ENCODE measurements at places on chromosomes 2 and 18.

GRCh38 chr2:224843141-224843540 lies 127.0 kb upstream of the CCDC195 start:
- no peak for DNase-seq

DNA sequence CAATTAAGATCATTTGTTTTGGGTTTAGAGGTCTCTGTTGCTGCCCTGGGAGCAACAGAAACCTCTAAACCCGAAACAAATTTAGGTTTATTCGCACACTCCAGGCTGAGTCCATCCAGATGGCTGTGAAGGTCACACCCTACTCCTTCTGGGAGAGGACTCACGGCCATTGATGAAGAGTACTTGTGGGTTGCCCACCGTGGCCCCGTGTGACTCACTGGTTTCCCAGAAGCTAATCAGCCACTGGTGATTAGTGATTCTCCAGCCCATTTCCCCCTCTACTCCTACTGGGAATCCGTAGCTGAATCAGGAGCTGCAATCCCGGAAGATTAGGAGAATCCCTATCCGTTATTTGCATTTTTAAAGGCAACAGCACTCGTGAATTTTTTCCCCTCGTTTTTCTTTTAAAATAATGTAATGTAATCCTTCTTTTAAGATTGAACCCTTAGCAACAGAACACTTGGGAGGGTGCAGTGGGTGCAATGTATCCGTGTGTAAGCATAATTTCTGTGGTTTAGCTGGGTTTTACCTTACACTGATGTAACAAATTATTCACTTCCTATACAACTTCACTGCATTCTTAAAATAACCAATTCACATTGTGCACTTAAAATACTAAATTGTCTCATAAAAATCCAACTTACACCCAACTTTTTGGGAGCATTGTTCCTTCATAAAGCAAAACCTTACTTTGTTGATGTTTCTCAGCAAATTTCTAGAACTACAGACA lies 27.5 kb upstream of the EPAS1 start:
- no peak for DNase-seq

GRCh38 chr18:75108579-75109318 lies 100.2 kb downstream of the PTGR3 start:
- peak; percentile 30 for DNase-seq

DNA sequence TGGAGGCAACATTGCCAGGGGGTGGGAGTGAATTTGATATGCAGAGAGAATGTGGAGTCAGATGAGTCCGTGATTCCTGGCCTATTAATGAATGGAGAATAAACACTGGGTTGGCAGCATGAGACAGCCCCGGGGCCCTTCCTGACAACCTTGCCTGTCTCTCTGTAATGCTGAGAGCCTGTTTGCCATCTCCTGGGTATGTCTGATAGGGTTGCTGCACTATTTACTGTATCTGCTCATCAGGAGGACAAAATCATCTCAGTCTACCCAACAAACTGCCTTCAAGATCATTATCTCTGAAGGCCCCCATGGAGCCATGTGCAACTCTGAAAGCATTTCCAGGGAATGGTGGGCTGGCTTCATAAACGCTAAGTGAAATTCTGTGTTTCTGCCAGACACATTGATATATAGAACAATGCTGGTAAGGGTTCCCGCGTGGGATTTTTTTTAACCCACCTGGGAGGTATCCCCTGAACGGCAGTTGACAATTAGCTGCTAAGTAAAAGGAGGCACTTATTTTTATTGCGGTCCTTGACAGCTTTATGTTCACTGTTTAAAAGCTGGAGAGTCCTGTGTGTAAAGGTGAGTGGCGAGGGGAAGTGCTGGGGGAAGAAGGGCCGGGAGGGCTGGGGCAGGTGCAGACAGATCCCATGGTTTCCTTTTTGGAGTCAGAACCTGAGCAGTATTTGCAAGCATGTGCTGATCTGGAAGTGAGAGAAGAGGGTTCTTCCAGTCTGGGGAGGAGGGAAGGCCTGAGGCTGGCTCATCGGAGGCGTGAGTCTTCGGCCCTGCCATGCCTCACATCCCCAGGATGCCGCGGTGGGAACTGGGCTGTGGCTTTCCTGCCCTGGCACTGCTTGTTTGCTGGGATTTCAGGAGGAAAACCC lies 64.8 kb downstream of the ARHGAP25 start:
- DNase-seq, result no peak

DNA sequence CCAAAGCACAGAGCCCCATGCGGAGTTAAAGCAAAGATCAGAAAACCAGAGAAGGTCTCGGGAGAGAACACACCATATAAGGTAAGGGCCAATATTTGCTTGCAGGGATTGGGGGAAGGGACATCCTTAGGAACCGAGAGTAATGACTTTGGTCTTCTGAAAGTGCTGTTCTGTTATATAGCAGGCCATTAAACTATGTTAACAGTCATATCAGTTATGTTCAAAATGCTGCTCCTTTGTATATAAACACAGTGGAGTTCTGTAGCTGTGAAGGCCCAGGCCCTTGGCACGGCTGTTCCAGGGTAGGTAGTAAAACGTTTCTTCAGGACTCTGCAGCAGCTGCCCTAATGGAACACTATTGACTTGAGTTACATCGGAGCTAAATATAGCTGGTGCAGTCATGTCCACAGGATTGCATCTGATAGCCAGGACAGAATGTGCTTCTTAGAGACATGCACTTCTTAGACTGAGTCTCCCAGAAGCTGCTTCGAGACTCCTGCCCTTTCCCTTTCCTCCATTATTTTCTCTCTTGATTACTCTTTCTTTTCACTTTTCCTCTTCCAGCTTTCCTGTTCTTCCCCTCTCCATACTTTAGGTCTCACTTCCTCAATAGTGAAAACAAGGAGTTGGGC lies 122.4 kb downstream of the SETBP1 start:
- no peak for DNase-seq

- DNase-seq, result no peak
Observed at GRCh38 chr18:5122272-5122671, 74.8 kb downstream of the AKAIN1 start.

DNA sequence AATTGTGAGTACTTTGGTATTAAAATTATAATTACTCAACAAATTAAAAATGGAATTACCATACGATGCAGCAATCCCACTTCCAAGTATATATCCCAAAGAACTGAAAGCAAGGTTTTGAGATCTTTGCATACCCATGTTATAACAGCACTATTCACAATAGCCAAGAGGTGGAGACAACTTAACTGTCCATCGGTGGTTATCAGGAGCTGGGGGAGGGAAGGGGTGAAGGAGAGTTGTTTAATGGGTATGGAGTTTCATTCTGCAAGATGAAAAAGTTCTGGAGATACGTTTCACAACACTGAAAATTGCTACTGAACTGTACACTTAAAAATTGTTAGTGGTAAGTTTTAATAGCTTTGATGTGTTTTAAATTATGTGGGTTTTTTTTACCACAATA lies 25.7 kb downstream of the RAB10 start:
- DNase-seq, result no peak

DNA sequence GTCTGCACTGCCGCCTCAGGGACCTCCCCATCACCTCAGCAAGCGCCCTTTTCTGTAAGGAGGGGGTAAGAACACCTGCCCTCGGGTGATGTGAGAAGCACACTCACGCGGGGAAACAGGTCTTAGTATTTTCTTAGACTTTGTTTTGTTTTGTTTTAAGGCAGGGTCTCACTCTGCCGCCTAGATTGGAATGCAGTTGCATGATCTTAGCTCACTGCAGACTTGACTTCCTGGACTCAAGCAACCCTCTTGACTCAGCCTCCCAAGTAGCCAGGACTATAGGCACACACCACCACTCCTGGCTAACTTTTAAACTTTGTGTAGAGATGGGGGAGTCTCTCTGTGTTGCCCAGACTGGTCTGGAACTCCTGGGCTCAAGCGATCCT lies 37.1 kb downstream of the RAMP1 start:
- DNase-seq, result no peak

DNA sequence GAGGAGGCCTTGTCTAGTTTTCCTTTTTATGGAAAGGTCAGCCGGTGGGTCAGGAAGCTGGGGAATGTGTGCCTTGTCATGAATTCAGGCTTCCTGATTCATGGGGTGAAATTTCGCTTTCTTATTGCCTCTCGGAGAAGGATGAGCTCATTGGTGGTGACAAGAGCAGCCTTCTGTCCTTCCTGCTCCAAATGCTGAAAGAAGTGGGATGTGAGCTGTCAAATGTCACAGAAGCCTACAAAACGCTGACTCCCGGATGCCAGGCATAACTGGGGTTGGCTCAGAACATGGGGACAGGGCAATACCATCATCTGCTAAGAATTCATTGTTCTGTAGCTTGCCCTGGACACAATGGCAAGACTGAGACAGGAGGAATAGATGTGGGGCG lies 55.8 kb upstream of the FAM136A start:
- no peak for DNase-seq

- DNase-seq, result no peak
Observed at GRCh38 chr2:133906926-133907325, 338.7 kb upstream of the NCKAP5 start.

DNA sequence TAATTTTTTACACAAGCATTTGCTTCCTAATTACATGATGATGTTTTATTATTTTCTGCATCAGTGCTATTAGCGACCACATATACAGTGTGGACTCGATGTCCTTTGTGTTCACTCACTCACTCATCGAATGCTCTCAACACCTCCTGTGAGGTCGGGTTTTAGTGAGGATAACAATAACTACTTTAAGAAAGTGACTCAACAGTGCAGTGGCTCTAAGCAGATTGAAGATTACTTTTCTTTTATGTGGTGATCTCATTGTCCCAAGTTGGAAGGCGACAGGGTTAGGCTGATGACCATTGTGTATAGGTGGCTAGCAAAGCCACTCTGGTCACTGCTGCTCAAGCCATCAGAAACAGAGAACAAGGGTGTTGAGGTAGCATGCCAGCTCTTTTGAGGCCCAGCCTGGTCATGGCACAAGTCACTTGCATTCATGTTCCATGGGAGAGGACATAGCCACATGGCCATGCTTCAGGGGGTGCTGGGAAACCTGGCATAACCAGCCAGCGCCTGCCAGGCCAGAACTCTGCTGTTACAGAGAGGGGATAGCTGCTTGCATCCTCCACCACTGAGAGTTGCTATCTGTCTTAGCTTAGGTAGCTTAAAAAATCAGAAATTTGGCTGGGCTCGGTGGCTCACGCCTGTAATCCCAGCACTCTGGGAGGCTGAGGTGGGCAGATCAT lies 60.4 kb downstream of the PDCL3 start:
- no peak for DNase-seq

DNA sequence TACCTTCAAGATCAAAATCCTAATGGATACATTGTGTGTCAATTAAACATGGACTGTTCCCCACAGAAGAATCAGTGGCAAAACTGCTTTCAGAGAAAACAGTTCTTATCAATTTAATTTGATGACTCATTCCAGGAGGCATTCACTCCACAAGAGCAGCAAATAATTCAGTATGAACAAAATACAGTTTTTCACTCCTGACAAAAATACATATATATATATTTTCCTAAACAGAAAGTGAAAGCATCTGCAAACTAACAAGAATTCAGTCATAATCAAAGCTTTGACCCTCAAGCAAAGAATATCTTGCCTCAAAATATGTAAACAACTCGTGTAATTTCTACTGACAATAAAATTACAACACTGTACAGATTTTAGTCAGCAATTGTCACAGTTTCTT lies 685.1 kb upstream of the SLC8A1 start:
- no peak for DNase-seq

- DNase-seq, result no peak
Observed at GRCh38 chr2:142865924-142866323, 11.5 kb upstream of the KYNU start.

GRCh38 chr2:30204281-30204680 lies 27.1 kb upstream of the LBH start:
- no peak for DNase-seq

DNA sequence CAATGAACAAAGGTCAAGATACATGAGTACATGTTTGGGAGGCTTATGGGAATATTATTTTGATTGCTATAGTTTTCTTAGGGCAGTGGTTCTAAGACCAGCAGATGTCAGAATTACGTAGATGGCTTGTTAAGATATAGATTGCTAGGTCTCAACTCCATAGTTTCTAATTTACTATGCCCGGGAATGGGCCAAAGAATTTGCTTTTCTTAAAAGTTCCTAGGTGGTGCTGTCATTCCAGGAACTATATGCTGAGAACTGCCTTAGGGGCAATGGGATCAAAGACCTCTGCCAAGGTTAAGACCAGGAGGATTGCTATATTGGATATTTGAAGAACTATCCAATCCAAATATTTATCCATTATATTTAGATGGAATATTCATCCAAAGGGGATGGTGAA lies 141.8 kb downstream of the FSIP2 start:
- DNase-seq, result no peak

DNA sequence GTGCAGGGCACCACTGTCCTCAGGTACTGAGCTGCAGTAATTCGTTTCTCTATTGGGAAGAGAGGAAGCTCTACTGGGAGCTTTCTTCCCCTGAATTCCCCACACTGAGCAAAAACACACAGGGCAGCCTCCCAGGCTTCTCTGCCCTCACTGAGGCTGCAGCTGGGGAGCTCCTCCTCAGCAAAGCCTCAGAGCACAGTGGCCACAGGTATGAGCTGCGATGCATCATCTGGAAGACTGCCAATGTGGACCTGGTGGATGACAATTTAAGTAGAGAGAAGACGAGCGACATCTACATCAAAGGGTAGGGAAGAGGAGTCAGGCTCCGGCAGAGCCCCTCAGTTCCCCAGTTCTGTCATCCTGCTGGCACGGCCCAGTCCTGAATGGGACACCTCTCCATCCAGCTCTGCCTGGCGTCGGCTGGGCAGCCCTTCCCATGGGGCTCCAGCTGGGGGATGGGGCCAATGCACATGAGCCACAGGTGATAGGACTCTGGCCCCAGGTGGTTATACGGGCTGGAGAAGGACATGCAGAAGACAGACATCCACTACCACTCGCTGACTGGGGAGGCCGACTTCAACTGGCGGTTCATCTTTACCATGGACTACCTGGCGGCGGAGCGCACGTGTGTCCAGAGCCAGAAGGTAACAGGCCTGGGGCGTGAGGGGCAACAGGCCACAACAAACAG lies 37.6 kb downstream of the LMAN2L start:
- DNase-seq, result no peak

GRCh38 chr2:57809230-57809629 lies 237.4 kb upstream of the VRK2 start:
- no peak for DNase-seq

- DNase-seq, result no peak
Observed at GRCh38 chr2:241313543-241314095, 1.9 kb downstream of the HDLBP start.

- DNase-seq, result no peak
Observed at GRCh38 chr2:27049422-27050280, 1.8 kb upstream of the AGBL5 start.

- DNase-seq, result no peak
Observed at GRCh38 chr2:44599130-44599529, 237.4 kb downstream of the CAMKMT start.

GRCh38 chr18:76953583-76954233 lies 131.4 kb downstream of the ZNF236 start:
- DNase-seq, result no peak

- no peak for DNase-seq
Observed at GRCh38 chr2:151388011-151388410, 21.7 kb upstream of the RIF1 start.

DNA sequence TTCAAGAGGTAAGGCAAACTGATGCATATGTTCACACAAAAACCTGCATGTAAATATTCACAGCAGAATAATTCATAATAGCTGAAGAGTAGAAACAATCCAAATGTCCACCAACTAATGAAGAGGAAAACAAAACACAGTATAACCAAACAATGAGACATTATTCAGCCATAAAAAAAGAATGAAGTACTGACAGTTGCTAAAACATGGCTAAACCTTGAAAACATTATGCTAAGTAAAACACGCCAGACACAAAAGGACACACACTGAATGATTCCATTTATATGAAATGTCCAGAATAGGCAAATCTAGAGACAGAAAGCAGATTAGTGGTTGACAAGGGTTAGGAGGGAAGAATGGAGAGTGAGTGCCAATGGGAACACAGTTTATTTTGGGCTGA lies 86.9 kb downstream of the SESTD1 start:
- no peak for DNase-seq
